ENCODE measurements at places on chromosomes 3 and 15.

DNA sequence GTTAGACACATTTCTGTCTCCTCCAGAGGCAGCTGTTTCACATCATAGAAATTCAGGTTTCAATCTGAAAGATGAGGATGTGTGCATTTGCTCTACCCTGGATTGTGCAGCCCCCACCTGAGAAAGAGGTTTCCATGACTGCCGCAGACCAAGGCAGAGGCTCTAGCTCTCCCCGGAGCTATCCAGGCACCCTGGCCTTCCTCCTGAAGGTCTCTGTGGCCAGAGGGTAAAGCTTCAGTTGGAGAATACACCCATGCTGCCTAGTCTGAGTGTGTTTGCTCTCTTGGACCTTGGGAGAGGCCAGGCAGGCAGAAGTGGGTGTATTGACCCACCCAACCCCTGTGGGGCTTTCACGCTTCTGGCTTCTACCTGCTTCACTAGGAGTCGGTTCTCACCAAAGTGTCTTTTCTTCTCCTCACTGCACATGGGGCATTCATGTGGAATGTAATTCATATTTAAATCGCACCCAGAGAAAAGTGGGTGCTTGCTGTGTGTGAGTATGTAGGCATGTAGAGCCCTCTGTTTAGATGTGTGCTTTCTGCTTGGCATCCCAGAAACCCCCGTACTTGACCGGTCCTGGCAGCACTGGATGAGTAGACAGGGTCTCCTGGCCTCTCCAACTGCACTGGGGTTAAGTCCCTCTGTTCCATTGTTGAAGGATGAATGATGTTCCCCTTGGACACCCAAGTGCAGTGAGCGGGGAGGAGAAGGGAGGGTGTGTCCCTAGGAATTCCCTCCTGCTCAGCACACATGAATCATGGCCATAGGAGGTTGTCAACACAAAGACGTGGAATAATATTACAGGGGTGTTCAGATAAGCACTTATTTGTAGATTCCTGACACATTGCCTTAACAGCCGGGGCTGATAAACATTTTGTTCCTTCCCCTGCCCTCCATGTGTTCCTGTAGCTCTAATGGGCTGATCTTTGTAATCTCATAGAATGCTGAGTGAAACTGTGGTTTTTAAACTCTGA lies 20.3 kb upstream of the RAB6B start:
- DNase-seq, result no peak

- no peak for DNase-seq
Measured at GRCh38 chr15:67907184-67907723, 67.4 kb upstream of the RNU6-1 start.

DNA sequence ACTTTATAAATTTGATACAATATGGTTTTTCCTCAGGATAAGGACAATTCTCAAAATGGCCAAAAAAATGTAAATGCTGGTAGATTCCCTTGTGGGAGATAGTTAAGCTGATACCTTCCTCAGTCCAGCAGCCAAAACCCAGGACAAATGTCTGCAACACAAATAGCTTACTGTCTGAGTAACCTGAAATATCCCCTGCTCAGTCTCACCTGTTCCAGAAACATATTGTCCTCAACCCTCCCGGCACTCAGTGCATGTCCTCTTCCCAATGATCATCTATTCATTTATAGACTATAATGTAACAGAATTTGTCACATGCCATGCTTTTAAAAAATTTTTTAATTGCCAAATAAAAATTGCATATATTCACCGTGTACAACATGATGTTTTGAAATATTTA lies 12.2 kb downstream of the RBSN start:
- DNase-seq, result no peak

DNA sequence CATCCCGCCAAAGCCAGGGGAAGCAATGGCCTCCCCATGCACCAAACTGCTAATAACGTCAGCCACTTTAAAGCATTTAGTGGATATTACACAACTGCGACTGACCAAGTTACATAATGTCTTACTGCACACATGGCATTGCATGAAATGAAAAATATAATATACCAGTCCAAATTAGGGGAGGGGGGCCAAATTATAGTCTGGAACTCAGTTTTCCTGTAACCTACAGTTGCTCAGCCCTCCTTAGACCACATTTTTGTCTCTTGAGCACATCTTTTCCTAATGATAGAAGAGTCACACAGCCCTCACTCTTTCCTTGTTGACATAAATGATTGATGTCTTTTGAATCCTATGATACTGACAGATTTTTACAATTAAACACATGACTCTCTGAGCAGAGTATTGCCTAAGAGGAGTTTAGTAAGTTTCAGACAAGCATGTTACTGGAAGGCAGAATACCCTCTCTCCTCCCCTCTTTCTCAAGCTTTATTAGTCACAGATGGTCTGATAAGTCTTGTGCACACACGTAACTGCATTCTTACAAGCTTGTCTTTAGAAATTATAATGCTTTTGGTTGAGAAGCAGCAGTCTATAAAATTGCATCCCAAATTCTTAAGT lies 1.1 kb upstream of the PLD1 start:
- DNase-seq, result peak; percentile 12

GRCh38 chr3:126268866-126269265 lies 88.3 kb downstream of the KLF15 start:
- no peak for DNase-seq

DNA sequence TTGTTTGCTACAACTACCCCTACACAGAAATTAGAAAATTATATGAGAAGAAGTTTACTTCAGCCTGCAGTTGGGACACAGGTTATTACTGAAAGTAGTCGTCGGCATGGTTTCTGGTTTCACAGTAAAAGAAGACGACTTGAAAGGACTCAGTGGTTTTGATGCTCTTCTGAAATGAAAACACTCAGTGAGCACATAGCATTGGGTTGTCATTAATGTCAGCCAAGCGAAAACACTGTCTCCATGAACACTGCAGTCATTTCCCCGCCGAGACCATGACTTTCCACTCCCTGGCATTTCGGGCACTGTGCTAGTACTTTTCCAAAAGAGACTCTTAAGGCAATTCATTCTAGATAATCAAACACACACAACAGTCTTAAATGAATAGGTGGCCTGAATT lies 69.2 kb upstream of the ICE2 start:
- DNase-seq, result no peak

- no peak for DNase-seq
Measured at GRCh38 chr15:87489902-87490665, 766.5 kb downstream of the NTRK3 start.

- DNase-seq, result no peak
Measured at GRCh38 chr3:141386126-141386488, 17.8 kb downstream of the ZBTB38 start.

DNA sequence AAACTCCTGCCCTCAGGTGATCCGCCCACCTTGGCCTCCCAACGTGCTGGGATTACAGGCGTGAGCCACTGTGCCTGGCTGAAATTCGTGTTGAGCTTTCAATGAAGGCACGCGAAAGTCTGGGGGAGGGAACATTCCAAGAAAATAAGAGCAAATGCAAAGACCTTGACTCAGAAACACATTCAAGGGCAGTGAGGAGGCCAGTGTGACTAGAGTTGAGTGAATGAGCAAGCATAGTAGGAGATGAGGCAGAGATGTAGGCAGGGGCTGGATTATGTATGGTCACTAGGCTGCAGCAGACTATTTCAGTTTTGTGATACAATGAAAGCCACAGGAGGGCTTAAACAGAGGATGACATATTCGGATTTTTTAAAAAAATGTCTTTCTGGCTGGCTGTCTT lies 67.0 kb downstream of the SCN11A start:
- no peak for DNase-seq

GRCh38 chr15:71570736-71571135 lies 239.6 kb upstream of the NR2E3 start:
- DNase-seq, result no peak

DNA sequence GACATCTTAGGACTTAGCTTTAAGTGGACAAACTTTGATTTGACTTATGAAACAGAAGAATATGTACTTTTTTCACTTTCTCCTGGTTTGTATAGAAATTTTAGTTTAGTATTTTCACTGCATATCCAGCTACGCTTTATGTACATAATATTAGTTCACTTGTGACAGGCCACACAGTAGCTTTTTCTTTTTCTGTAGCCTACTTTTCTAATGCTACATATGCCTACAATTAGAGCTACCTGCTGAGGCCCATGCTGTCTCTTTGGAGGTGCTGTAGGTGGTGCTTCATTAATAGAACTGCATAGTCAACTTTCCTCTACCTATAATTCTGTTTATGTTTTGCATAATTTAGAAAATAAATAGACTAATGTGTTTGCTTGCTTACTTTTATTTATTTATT lies 191.6 kb downstream of the NLGN1 start:
- no peak for DNase-seq

GRCh38 chr3:50883755-50884154 lies 209.0 kb downstream of the DOCK3 start:
- no peak for DNase-seq

GRCh38 chr3:182925330-182925943 lies 54.9 kb downstream of the DCUN1D1 start:
- DNase-seq, result no peak

- no peak for DNase-seq
Measured at GRCh38 chr3:135917076-135917475, 48.5 kb upstream of the PPP2R3A start.

GRCh38 chr3:179981646-179982045 lies 55.1 kb downstream of the PEX5L start:
- no peak for DNase-seq

DNA sequence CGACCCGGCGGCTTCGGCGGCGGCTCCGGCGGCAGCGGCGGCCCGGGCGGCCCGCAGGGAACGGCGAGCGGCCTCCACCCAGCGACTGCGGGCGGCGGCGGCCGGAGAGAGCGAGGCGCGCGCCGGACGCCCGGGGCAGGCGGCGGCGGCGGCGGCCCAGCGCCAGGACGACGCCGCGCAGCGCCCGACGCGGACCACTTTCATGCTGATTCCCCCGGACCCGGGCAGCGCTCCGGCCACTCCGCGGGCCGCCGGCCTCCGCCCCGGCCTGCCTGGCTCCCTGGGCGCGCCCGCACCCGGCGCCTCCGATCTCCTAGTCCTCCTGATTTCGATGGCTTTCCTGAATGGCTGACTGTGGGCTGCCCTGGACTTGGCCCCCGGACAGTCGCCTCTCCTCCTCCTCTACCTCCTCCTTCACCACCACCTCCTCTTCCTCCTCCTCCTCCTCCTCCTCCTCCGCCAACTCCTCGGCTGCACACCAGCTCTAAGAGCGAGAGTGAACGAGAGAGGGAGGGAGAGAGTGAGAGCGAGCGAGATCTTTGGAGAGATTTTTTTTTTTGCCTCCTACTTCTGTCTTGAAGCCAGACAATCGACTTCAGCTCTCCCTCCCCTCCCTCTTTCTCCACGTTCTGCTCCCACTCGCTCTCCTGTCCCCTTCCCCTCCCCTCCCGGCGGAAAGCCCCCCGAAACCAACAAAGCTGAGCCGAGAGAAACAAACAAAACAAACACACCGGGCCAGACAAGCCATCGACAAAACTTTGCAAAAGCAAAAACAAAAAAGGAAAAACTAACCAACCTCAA lies 844 bp downstream of the NR2F2 start:
- DNase-seq, result peak; percentile 76

- no peak for DNase-seq
Measured at GRCh38 chr15:40259021-40259420, 20.2 kb downstream of the PAK6 start.

GRCh38 chr3:123638936-123639689 lies 54.3 kb upstream of the HACD2 start:
- DNase-seq, result no peak

Data from SK-N-SH (cell line).